ENCODE measurements at places on chromosomes 7 and 10. TPM values are rescaled to one million over a fixed set of nuclear protein-coding genes. Genes with fewer than 3 reads are reported as not detected.

Gene BMPER
- total RNA-seq: 9.7 TPM

Gene LIPF
- total RNA-seq: not detected

Gene CNPY1
- not detected for total RNA-seq

- no peaks in the 10 kb centered on the region for H3K27me3 ChIP-seq
- peak overlapping the region; percentile 50 for H3K27ac ChIP-seq
- H3K4me1 ChIP-seq: peaks cover 14% of the 10 kb centered on the region
- H3K4me3 ChIP-seq: peak overlapping the region; percentile 62
- DNase-seq: peak; percentile 94
Measured at GRCh38 chr7:140316165-140316661, 82.1 kb downstream of the SLC37A3 start.

DNA sequence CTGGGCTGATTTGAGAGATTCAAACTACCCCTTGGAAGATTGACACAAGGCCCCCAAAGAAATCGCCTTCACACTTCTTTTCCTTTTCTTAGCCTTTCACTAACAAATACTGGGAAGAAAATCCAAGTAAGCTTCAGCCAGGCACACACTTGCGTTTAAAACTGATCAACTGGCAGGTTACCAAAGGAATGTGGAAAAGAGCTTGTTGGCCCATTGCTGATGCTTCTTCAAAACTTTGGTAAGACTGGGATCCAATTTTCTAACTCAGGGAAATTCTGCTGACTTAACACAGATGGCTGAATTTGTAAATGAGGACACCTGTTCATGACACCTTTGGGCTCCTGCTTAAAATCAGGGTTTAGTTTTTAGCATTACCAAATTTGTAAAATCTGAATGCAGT, 464.5 kb upstream of the GALNT17 start:
- no peaks in the 10 kb centered on the region for H3K27me3 ChIP-seq
- H3K36me3 ChIP-seq: no peaks in the 10 kb centered on the region
- no peak for DNase-seq

GRCh38 chr10:76082956-76083355, 651.5 kb downstream of the LRMDA start:
- no peak overlapping the region for H3K27ac ChIP-seq
- no peak overlapping the region for H3K4me3 ChIP-seq

DNA sequence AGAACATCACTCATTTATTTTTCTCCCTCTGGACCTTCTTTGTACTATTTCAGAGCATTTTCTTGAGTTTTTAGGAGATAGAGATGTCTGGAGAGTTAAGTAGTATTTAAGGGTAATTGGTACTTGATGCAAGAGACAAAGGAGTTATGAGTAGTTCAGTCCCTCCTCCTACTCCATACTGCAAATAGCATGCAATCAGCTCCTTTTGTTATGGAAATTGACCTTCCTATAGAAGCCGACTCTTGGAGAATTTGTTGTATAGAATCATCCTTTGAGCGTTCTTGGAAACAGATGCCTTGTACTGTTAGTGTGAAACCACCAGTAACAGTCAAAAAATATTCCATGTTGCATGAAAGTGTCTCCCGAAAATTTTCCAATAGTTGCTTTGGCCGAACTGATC, 428.2 kb upstream of the GALNT17 start:
- H3K36me3 ChIP-seq: no peaks in the 10 kb centered on the region
- no peak overlapping the region for H3K4me3 ChIP-seq
- DNase-seq: no peak
- H3K27ac ChIP-seq: no peak overlapping the region

GRCh38 chr7:100373261-100373831, at the start of gene PILRA:
TSS of gene PILRA (plus strand) at chr7:100373487. CDS start at chr7:100373657, 170 bp downstream.
- no peak for DNase-seq
- H3K36me3 ChIP-seq: no peaks in the 10 kb centered on the region
- H3K4me1 ChIP-seq: no peaks in the 10 kb centered on the region
- no peak within 1 kb of the TSS for H3K4me3 ChIP-seq
- H3K27me3 ChIP-seq: no peaks in the 10 kb centered on the region
- H3K27ac ChIP-seq: no peak within 1 kb of the TSS

- H3K4me1 ChIP-seq: no peaks in the 10 kb centered on the region
- DNase-seq: no peak
- H3K4me3 ChIP-seq: no peak overlapping the region
- no peak overlapping the region for H3K27ac ChIP-seq
Measured at GRCh38 chr7:14717169-14717568, 185.4 kb downstream of the DGKB start.
